ENCODE measurements at places on chromosomes 5 and 9. TPM values are rescaled to one million over a fixed set of nuclear protein-coding genes. Genes with fewer than 3 reads are reported as not detected.

DNA sequence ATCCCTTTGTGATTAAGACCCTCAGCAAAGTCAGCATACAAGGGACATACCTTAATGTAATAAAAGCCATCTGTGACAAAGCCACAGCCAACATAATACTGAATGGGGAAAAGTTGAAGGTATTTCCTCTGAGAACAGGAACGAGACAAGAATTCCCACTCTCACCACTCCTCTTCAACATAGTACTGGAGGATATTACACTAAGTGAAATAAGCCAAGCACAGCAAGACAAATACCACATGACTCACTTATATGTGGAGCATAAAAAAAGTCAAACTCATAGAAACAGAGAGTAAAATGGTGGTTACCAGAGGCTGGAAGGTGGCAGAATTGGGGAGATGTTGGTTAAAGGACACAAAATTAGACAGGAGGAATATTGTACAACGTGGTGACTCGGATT lies 118.1 kb upstream of the NFIL3 start:
- H3K27ac ChIP-seq = no peak overlapping the region
- no peak for DNase-seq
- H3K36me3 ChIP-seq = no peaks in the 10 kb centered on the region
- H3K4me1 ChIP-seq = peaks cover 16% of the 10 kb centered on the region
- H3K27me3 ChIP-seq = peaks cover 24% of the 10 kb centered on the region
- no peak overlapping the region for H3K4me3 ChIP-seq

DNA sequence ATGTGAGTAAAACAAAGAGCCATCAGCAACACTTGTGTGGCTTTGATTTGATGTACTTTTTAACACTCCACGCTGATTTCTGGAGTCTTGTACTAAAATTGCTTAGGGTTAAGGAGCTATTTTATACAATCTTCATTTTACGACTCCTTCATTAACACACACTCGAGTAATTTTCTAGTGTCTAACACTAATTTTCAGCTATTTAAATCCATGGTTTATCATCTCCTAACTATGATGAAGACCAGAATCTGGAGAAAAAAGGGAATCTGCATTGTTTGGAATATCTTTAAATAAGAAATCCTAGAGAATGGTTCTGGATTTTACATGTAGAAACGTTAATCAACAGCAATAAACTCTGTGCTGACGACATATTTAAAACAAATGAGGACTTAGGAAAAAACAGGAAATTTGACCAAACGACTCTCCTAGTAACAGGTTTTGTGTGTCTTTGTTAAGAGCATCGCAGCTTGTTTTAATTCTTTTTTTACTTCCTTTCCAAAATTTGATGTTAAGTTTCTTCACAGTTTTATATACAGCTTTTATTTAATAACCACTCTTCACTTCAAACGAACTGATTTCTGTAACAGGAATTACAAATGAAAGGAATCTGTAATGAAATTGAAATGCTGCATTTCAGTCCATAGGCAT lies 138.5 kb downstream of the AOPEP start:
- H3K4me1 ChIP-seq = peaks cover 49% of the 10 kb centered on the region
- H3K27me3 ChIP-seq = peaks cover 3% of the 10 kb centered on the region
- H3K27ac ChIP-seq = no peak overlapping the region
- no peak overlapping the region for H3K4me3 ChIP-seq
- no peaks in the 10 kb centered on the region for H3K36me3 ChIP-seq

GRCh38 chr5:151684690-151685361 lies 1.9 kb downstream of the SPARC start:
- H3K4me1 ChIP-seq = peaks cover 10% of the 10 kb centered on the region
- peaks cover 41% of the 10 kb centered on the region for H3K27me3 ChIP-seq
- DNase-seq = no peak
- H3K36me3 ChIP-seq = no peaks in the 10 kb centered on the region
- no peak overlapping the region for H3K27ac ChIP-seq
- no peak overlapping the region for H3K4me3 ChIP-seq

GRCh38 chr5:138651767-138652117 lies 76.5 kb upstream of the HSPA9 start:
- H3K4me1 ChIP-seq = peaks cover 14% of the 10 kb centered on the region
- H3K36me3 ChIP-seq = peaks cover 2% of the 10 kb centered on the region
- peaks cover 91% of the 10 kb centered on the region for H3K27me3 ChIP-seq
- no peak for DNase-seq
- H3K4me3 ChIP-seq = no peak overlapping the region
- no peak overlapping the region for H3K27ac ChIP-seq

The CKS2 gene
- total RNA-seq = 167 TPM

The PGM5 gene
- not detected for total RNA-seq

The MYO10 gene
- 0.28 TPM for total RNA-seq
